ENCODE measurements at places on chromosomes 5 and 9.

DNA sequence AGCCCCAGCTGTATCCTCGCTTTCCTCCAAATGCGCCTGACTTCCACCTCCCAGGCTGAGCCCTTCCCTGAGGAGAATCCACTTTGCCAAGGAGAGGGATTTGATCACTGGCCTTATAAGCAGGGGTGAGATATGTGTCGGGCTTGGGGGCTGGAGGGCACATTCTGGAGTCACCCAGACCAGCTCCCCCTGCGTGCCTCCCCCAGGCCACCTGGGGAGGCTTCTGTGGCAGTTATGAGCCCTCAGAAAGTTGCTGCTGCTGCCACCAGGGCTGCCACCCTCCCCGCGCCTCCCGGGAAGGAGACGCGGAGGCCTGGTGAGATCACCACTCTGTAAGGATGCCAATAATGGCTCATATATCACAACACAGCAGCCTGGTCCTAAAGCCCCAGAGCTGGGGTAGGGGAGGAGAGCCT lies 211.5 kb downstream of the PAPPA start:
- DNase-seq = no peak

DNA sequence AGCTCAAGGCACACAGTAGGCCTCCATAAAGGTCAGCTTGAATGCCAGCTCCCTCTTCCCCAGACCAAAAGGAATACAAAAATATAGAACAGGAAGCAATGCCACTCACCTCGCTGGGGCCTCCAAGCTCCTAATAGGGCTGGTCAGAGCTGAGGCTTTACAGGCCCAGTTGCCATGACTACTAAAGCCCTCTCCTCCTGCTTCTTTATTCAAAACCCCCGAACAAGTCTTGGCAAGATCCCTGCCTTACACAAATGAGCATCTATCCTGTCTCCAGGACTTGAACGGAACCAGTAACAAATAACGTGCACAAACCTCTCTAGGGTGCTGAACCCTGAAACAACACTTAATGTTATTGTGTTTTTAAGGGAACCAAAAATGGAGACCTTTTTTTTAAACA lies 136.3 kb downstream of the SIL1 start:
- no peak for DNase-seq

- DNase-seq = no peak
Measured at GRCh38 chr5:134175921-134176510, 734 bp downstream of the SKP1 start.

DNA sequence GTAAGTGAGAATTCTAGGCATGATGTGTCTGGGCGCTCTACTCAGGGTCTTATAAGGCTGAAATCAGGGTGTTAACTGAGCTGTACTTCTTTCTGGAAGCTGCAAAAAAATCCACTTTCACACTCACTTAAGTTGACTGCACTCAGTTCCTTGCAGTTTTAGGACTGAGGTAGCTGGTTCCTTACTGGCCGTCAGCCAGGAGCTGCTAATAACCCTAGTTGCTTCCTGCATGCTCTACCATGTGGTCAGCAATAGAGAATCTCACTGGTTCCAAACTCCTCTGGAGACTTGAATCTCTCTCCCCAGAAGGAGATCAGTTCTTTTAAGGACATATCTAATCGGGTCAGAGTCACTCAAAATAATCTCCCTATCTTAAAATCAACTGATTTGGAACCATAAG lies 911.2 kb downstream of the EFNA5 start:
- no peak for DNase-seq
